ENCODE measurements at places on chromosomes 2 and 18.

- no peak for DNase-seq
Measured at GRCh38 chr18:27674411-27674810, 489.3 kb upstream of the CHST9 start.

DNA sequence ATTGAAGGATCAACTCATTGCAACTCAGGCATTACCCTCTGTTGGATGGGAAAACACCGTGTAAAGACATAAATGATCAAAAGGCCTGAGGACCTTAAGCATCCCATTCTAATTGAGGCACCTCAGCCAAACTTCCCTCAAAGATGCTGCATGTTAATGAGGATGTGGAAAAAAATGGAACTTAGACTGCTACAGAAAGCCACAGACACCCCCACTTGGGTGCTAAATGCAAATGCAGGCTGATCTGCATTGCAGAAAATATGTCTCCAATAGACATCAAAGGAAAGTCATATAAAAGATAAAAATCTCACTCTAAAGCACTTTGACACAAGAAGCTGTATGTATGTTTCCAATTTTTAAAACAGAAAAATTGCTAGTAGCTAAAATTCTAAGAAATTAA, 504.7 kb downstream of the KCNJ3 start:
- DNase-seq, result no peak

- no peak for DNase-seq
Measured at GRCh38 chr2:45380131-45380836, 230.8 kb downstream of the SRBD1 start.

- no peak for DNase-seq
Measured at GRCh38 chr18:62634458-62634857, 80.9 kb upstream of the PHLPP1 start.

DNA sequence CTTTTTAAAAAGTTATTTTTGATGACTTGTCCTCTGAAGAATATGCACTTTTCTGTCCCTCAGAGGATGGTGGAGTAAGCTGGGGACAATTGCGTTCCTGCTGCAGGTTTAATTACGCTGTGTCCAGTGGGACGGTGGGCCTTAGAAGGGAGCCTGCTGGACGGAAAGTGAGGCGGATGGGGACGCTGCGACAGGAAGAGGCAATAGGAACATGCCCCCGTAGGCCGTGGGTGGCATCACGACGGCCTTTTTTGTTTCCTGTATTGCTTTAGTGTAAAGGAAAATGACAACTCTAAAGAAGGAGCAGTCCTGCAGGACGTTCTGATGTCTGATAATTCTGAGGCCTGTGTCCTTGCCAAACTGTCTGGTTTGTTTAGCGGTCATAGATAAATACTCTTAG, 121.6 kb downstream of the NFATC1 start:
- DNase-seq, result no peak
